ENCODE measurements at places on chromosomes 5 and 9. TPM values are rescaled to one million over a fixed set of nuclear protein-coding genes. Genes with fewer than 3 reads are reported as not detected.

Gene ZNF189
- total RNA-seq: 16.2 TPM

Gene TNFSF8
- 14.7 TPM for total RNA-seq

- DNase-seq: no peak
- H3K4me3 ChIP-seq: no peak overlapping the region
- H3K4me1 ChIP-seq: no peaks in the 10 kb centered on the region
- H3K36me3 ChIP-seq: no peaks in the 10 kb centered on the region
- H3K27ac ChIP-seq: no peak overlapping the region
- no peaks in the 10 kb centered on the region for H3K27me3 ChIP-seq
Observed at GRCh38 chr5:171175746-171176145, 133.3 kb upstream of the TLX3 start.

DNA sequence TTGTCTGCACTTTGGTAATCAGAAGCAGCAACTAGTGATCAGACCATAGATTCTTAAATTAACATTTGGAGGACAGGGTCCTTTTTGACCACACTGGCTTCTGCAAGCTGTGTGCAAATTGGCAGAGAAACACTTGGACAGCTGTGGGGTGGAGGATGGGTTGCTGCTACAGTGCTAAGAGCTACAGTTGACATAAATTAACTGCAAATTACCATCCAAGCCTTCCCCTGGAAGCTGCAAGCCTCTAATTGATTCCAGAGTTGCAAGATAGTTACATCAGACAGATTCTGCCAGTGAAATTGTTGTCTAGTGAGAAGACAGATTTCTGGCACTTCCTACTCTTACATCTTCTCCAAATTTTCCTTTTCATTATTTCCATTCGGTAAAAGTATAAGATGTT, 517.7 kb downstream of the DIRAS2 start:
- DNase-seq: no peak
- no peaks in the 10 kb centered on the region for H3K27me3 ChIP-seq
- no peaks in the 10 kb centered on the region for H3K36me3 ChIP-seq
- no peak overlapping the region for H3K4me3 ChIP-seq

Measured in thymus (tissue), 14 donors.